ENCODE measurements at places on chromosomes 12 and 14. TPM values are rescaled to one million over a fixed set of nuclear protein-coding genes. Genes with fewer than 3 reads are reported as not detected.
A peak's percentile ranks its signal among the peaks of the same experiment; 100 is the strongest.

- DNase-seq, result no peak
Measured at GRCh38 chr14:94213741-94214140, 39.6 kb downstream of the PPP4R4 start.

DNA sequence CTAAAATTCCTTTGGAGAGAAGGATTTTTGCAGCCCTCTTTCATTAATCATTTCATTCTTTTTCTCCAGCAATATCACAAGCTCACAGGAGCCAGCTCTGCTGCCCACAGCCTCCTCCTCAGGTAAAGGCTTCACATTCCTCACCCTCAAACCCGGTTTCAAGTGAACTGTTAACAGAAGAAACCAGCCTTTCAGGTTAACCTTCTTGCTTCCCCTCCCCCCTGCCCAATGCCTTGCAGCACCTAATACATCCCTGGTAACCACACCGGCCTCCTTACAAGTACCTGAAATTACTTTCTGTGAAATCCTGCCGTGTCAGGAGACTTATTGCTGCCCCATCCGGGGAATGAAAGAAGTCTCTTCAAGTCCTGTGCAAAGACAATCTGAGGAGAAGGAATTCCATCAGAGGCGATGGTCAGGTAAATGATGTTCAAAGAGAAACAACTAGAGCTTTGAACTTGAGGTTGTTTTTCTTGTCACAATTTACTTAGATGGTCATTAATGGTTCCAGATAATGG, 111.2 kb downstream of the MYRFL start:
- DNase-seq, result peak; percentile 79

DNA sequence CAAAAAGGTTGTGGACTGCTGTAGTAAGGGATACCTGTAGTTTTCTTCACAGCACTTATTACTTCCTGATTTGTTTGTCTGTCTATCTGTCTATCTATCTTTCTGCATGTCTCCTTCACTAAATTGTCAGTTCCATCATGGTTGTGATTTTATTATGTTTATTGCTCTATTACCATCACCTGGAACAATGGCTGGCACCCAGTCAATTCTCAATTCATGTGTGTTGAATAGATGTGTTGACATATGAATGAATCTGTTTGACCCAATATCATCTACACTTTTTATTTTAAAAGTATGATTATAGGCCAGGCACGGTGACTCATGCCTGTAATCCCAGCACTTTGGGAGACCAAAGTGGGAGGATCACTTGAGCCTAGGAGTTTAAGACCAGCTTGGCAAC, 224.4 kb downstream of the NUBPL start:
- DNase-seq, result no peak

- no peak for DNase-seq
Measured at GRCh38 chr12:32497864-32498263, 98.5 kb downstream of the FGD4 start.

DNA sequence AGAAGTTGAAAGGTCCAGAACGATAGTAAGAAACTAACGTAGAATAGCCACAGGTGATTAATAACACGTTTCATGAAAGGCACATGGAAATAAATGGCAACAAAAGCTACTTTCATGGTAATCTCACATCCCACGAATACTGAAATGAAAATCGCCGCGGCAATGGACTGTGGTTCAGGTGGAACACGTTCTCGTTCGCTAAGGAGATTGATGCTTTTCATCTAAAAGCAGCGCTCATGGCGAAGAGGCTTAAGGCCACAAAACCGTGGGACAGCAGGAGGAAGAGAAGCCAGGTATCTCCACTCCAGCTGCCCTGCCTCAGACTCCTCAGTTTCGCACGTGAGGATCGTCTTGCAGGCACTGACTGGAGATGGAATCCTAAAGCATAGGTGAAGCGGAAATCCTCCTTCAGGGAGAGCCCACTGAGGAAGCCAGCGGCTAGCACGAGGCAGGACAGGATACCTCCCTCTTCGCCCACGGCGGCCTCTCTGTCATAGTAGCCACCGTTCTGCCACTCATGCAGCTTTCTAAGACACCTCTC, 696 bp upstream of the GPHN start:
- no peak for DNase-seq

DNA sequence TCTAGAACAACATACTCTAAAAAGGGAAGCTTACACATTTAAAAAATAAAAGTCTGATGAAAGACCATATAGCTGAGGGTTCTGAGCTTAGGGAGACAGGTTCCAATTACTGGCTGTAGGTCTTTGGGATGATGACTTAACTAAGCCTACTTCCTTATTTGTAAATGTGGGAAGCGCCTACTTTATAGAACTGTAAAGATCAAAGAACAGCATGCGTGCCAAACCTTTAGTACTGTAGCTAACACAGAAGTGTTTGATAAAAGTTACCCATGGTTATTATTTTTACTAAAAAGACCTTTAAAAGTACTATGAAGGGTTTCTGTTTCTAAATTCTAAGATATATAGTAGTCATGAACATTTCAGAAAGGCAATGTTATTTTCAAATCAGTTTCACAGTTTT, 35.7 kb downstream of the STK38L start:
- peak; percentile 18 for DNase-seq

DNA sequence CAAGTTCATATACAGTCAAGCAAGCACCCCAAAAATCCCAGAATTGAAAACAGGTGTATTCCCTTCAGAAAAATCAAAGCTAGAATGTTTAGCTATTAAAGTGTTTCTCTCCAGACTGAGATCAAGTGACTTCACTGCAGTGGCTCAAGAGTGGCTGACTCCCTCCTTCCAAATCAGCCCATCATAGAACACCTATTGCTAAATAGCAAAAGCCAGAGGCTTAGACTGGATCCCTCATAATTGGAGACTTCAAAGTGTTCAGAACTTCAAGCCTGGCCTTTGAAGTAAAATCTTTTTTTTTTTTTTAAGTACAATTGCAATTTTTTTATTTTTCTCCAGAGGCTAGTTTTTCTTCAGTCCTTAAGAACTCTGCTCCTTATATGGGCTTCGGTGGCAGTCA, 50.0 kb upstream of the CERS5 start:
- peak; percentile 10 for DNase-seq

DNA sequence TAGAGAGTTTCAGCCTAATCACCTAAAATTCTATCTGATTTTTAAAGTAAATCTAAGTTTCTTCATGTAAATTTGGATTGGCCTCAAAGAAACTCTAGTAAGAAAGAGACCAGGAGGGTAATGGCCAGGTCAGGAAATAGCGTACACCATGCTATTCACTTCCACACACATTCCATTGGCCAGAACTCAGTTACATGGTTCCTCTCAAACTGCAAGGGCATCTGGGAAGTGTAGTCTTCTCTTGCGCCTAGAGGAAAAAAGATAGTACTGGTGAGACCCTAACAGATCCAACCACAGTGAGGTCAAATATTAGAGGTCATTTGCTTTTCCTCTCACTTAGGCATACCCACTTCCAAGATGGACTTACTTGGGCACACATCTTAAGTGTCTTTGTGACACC, 39.1 kb downstream of the MBIP start:
- no peak for DNase-seq

- no peak for DNase-seq
Measured at GRCh38 chr12:106086696-106087095, 52.1 kb downstream of the NUAK1 start.

DNA sequence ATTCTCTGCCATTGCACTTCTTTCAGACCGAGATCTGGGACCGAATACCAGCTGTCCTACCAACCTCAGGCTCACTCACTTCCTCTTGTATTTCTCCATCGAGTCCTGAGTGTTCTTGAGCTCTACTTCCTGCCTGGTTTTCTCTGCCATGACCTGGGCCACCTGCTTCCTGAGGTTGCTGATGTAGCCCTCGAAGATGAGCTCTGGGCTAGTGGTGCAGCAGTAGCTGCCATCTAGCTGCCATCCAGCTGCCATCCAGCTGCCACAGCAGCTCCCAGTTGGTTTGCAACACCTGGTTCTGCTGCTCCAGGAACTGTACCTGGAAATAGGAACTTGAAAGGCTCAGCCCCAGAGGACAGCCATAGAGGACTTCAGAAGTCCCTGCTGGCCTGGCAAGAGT, 15.0 kb upstream of the KRT73 start:
- DNase-seq, result peak; percentile 9

- DNase-seq, result no peak
Measured at GRCh38 chr12:113555226-113555625, 83.6 kb upstream of the LHX5 start.

GRCh38 chr14:73686901-73687300, 27.3 kb downstream of the PNMA1 start:
- DNase-seq, result no peak

GRCh38 chr14:100547633-100548294, 39.5 kb downstream of the BEGAIN start:
- DNase-seq, result peak; percentile 44

DNA sequence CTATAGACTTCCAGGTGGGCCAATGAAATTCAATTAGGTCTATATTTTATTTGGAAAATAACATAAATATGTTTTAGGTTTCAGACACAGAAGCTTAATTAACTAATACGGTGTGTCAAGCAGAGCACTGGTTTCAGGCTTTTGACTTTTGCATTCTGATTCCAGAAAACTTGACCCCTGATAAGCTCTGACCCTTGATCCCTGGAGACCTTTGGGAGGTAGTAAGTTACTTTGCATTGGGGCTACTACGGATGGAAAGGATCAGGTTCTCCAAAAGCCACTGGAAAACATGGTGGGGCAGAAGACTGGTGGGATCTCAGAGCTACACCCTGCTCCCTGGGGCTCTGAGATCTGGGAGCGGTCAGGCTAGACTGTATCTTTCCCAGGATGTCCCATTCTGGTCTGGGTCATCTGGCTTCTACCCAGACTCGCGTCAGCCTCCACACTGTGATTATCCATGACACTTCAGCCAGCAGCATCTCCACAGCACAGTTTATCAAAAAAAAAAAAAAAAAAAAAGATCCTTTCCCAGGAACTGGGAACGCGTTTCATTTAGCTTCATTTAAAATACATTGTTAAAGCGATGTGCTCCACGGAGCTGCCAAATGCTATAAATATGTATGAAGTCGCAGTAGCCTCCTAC, 17.8 kb upstream of the EMP1 start:
- peak; percentile 81 for DNase-seq

- no peak for DNase-seq
Measured at GRCh38 chr14:36238666-36239363, 62.3 kb upstream of the PTCSC3 start.

GRCh38 chr14:29353513-29353912, 574.1 kb downstream of the PRKD1 start:
- DNase-seq, result no peak

DNA sequence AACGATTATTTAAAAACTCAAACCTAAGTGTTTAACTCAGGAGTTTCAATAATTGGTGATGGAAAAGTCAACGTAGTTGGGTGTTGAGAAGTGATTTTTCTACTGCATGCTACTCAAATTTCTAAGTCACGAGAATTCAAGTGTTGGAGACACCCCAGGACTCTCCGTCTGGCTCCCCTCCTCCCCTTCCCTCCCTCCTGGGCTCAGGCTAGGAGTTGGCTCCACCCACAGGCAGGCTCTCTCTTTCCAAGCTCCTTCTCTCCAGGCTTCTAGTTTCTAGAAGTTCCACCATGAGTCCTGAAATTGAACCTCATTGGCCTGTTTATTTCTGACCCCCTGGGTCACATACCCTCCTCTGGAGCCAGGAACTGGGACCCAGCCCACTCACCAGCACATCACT, 73.0 kb downstream of the TMEM132D start:
- DNase-seq, result peak; percentile 1

GRCh38 chr12:93015871-93016751, 87.0 kb upstream of the EEA1 start:
- no peak for DNase-seq

DNA sequence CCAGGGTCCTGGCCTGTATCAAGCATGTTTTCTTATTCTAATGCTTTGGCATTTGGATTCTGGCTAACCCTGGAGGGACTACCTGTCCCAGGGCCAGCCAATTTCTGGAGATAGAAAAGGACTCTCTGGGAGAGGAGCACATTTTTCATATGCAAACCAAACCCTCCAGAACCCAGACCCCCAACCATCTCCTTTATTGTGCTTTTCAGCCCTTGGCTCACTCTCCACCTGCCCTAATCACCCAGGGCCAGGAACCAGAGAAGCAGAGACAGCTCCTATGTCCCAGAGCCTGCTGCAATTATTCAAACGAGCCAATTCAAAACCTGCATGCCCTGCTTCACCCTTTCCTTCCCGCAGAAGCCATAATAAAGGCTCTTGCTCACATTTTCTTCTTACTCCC, 23.8 kb downstream of the HSPB8 start:
- no peak for DNase-seq

DNA sequence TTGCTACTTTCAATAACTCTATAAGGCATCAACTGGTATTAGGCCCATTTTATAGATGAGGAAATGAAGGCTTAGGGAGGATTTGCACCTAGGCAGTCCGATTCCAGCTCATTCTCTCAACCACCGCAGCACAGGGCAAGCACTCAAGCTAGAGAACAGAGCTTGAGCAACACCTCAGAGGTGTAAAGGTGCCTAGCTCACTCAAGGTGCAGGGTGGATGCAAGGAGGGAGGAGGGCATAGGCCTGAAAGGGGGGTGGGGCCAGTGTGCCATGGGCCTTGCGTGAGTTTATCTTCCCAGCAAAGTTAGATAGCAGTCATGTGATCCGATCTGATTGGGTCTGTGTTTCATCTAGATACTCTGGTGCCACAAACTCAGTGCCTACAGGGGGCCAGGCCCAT, 10.2 kb upstream of the EMP1 start:
- no peak for DNase-seq

- DNase-seq, result no peak
Measured at GRCh38 chr12:86601550-86602308, 345.5 kb upstream of the MGAT4C start.

DNA sequence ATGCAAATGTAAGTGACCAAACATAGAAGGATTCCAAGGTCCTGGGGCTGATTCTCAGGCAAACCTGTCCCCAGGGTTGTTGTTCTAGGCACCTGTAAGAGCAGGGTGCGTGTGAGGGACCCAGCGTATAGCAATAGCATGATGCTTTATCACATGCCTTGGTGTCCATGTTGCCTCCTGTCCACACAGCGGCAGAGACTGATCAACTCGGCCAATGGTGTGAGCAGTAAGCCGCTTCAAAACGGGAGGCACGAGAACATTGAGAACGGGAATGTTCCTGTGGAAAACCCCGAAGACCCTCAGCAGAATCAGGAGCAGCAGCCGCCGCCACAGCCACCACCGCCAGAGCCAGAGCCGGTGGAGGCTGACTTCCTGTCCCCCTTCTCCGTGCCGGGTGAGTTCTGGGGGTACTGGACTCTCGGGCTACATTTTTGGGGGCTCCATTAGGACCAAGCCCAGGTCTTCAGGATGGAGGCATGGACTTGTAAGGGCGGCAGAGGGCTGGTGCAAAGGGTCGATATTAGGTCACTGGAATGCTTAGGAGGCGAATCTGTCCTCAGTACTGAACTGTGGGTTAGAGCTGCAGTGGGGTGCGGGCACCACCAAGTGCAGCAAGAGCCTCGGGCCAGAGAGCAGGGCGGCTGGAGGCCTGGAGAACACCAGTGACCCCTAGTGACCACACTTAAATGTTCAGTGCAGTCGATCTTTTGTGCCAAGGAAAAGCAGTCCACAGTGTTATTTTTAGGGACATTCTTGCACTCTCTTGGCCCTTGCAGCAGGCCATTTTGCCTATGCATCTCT, 57.2 kb upstream of the RIN3 start:
- DNase-seq, result peak; percentile 66

The PUS7L gene
- 27.0 TPM for total RNA-seq

The TEX52 gene
- total RNA-seq, result not detected

The ACYP1 gene
- 16.1 TPM for total RNA-seq

The AEBP2 gene
- total RNA-seq, result 78.2 TPM

The CARMIL3 gene
- 2.4 TPM for total RNA-seq

The DDN gene
- 0.11 TPM for total RNA-seq

The SP1 gene
- total RNA-seq, result 68.3 TPM

The B4GALNT3 gene
- total RNA-seq, result 36.1 TPM

The SLCO1C1 gene
- not detected for total RNA-seq

The INHBE gene
- total RNA-seq, result 0.12 TPM

The TMPO gene
- 36.8 TPM for total RNA-seq

The CLEC7A gene
- 16.8 TPM for total RNA-seq

The TAS2R42 gene
- total RNA-seq, result not detected

The TPPP2 gene
- total RNA-seq, result not detected

The TAC3 gene
- not detected for total RNA-seq

Data from lung (tissue), 17 donors.